ENCODE measurements at places on chromosomes 7 and 10.
A peak's percentile ranks its signal among the peaks of the same experiment; 100 is the strongest.

- no peak for DNase-seq
Measured at GRCh38 chr10:75568450-75569130, 137.2 kb downstream of the LRMDA start.

DNA sequence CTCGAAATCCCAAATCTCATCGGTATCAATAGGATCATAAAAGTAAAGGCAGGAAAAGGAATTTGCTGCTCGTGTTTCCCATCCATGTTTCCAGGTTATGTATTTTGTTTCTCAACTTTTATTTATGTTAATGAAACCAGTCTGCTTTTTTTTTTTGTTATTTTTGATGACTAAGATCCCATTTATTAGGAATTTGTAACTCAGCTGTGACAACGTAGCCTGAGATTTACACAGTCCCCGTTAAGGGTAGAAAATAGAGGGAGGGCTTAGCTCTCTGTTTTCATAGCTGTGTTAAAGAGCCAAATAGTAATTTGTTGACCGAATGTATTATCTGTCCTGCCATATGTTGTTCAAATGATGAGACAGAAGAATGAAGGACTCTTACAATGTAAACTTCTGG, 164.0 kb downstream of the MGMT start:
- no peak for DNase-seq

DNA sequence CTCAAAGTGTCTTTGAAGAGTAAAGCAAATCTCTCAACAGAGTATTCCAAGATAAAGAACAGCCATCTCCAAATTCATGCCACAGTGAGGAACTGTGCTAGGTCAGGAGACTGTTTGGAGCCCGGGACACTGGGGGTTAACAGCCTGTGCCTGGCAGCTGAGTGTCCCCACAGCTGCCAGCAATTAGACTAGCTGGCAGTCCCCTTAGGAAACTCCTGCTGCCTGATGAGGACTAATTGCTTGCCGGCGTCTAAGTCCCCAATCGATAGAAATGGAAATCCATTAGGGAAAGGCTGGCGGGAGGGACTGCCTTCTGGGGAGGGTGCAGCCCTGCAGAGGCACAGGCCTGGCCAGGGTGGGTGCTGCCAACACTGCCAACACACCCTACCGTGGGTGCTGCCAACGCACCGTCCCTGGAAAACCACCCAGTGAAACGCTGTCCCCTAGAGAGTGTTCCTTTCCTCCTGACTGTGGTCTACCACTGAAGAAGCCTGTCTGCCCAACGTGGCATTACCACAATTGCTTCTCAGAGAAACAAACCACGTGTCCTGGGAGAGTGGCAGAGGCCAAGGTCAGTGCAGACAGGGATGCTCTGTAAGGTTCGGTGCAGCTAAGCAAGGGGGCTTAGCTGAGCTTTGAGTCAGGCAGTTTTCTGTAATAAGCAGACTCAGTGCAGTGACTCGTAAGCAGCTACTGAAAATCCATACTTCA, 60.8 kb downstream of the XRCC2 start:
- DNase-seq, result peak; percentile 82

DNA sequence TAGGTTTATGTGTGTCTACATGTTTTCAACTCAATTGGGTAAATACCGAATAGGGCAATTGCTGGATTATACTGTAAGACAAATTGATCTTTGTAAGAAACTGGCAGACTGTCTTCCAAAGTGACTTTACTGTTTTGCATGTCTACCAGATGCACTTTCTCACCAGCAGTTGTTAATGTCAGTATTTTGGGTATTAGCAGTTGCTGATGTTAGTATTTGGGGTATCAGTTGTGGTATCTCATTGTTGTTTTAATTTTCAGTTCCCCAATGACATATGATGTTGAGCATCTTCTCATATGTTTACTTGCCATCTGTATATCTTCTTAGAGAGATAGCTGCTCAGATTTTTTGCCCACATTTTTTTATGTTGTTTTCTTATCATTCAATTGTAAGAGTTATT, 10.6 kb downstream of the PDE6C start:
- no peak for DNase-seq

GRCh38 chr10:128721963-128722445, 595.8 kb upstream of the MKI67 start:
- DNase-seq, result peak; percentile 7

- no peak for DNase-seq
Measured at GRCh38 chr7:44622342-44623151, 16.1 kb downstream of the OGDH start.

Measured in DMS79 treated with DMSO at 0.1 percent for 48 hours (cell line).